Activated CD4-positive, alpha-beta T cell treated with anti-CD3 and anti-CD28 coated beads for 36 hours (primary cell): ENCODE measurements at places on chromosomes 16 and 17.

GRCh38 chr17:80720610-80721577, 176.3 kb downstream of the RPTOR start:
- DNase-seq = peak; percentile 87

- no peak for DNase-seq
Observed at GRCh38 chr16:60729051-60729450, 1307.2 kb downstream of the CDH8 start.

DNA sequence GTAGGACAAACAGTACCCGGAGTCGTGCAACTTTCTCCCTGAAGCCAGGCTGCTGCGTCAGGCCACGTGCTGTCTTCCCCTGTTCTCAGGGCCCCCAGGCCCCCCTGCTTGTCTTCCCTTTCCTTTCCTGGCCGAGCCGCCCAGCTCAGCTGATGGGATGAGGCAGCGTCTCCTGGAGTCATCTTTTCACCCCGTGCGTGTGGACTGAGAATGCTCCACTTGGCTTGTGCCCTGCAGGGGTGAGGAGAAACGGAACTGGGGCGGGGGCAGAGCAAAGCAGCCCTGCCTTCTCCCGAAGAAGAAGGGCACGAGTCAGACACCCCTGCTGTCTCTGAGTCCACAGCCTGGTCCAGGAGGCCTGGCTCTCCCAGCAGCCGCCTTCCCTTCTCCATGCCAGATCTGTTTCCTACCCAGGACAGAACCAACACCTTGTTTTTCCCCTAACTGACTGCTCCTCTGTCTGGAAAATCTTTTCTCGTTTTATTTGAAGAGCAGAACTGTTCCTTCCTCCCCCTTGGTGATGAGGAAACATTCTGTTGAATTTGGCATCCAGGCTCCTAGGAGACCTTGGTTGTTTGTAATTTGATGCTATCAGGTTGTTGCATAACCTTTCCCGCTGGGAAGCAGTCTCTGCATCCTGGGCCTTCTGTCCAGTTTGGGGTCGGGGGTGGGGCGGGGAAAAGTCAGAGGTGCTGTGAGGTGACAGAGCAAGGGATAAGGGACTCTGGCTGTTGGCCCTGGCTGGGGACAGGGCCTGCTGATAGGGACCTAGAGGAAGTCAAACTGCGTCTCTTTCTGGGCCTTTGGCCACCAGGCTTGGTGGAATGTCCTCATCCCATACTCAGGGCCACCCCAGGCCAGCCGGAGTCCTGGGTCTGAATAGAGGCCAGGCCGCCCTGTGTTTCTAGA, 78.8 kb downstream of the WIPI1 start:
- DNase-seq = no peak

DNA sequence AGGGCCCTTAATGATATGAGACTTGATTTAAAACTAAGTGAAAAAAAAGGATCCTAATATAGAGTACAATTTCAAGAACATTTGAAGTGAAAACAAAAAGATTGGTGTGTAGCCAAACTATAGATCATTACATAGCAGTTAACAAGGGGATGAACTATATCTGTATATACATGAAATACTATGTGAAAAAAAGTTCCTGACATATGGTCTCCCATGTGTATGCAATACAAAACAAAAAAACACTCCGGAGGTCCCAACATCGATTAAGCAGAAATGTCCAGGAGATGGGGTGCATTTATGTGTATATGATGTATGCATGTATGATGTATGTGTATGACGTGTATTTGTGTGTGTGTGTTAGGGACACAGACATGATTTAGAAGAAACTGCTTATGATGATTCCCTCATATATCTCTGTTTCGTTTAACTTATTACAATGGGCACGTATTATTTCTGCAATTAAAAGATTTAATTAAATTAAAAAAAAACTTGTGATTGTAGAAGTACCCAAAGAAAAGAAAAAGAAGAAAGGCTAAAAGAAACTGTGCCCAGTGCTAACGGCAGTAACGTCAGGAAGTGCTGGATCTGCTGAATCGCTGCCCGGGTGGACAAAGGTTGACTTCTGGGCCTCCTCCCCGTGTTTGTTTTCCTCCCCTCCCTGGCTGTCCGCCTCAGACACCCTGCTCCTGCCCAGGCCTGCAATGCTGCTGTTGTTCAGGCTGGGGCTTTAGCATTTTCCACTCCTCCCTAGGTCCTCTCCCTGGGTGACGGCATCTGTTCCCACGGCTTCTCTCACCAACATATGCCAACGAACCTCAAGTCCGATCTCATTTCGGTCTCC, 36.9 kb downstream of the TBX4 start:
- DNase-seq = no peak

DNA sequence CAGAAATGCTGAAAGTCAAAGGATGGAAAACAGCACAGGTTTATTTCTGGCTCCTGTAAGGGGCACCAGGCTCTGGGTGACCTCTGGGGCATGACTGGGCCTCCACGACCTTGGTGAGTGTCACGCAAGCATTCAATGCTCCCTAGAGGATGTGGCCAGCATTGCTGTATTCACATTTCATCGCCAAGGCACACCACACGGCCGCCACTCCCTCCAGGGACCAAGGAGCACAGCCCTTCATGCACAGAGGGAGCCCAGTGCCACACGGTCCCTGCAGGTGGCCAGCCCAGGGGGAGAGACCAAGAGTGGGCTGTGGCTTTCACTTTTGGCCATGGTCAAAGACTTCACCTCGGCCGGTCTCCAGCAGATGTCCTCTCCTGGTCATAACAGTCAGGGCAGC, 137.4 kb upstream of the TNRC6C start:
- no peak for DNase-seq

DNA sequence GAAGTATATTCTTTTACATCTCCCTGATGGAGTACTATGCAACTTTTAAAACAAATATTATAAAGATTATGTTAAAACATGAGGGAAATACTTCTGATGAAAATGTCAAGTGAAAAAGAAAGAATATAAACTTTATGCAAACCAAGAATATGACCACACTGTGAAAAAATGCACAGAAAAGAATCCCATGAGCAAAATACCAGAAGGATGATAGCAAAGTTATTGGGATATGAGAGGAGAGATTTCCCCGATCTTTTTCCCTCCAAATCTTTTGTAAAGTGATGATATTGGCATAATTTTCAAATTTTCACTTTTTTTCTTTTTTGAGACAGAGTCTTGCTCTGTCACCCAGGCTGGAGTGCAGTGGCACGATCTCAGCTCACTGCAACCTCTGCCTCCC, 36.6 kb upstream of the SMURF2 start:
- DNase-seq = no peak

DNA sequence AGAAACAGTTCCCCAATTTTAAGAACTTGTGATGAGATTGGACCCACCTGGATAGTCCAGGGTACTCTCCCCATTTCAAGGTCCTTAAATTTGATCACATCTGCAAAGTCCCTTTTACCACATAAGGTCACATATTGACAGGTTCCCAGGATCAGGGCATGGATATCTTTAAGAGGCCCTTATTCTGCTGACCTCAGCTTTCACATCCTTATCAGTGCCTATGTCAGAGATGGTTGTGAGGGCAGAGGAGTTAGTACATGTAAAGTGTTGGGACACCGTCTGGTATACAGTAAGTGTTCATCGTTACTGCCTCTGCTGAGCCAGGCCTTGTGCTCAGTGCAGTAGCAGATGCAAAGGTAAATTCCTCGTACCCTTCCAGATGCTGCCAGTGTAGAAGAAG, 375.4 kb upstream of the ASIC2 start:
- no peak for DNase-seq

DNA sequence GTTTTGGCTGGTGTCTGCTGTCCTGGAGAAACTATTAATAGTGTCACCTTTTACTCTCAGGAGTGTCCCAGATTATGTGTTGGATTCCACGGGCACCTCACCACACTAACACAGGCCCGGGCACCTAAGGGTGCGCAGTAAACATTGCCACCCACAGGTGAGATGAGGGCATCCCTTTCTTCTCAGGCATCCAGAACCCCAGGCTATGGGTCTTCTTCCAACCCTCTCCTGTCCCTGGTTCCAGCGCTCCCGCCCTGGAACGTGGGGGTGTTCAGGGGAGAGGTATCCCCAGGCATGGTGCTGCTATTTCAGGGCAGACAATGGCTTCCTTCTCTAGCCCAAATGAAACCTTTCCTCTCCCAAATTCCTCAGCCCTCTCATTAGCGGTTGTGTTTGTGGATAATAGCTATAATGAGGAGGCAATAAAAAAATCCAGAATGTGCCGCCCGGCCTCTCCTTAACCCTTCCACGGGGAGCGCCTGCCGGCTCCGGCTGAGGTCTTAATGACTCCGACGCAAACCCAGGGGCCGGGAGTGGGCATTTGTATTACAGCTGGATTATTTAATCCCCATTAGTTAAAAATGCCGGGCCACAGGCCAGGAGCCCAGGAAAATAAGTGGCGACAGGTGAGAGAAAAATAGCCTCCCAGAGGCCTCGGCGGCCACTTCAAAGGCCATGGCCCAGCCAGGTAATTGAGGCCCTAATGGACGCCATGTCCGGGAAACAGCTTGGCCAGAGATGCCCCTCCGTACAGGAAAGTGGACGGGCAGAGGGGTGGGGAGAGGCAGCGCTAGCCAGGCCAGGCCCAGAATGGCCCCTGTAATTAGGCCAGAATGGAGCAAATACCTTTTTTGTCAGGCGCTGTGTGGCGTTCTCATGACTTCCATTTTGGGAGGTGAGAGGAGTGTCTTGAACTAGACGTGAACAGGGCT, 102.8 kb downstream of the IRX5 start:
- no peak for DNase-seq

DNA sequence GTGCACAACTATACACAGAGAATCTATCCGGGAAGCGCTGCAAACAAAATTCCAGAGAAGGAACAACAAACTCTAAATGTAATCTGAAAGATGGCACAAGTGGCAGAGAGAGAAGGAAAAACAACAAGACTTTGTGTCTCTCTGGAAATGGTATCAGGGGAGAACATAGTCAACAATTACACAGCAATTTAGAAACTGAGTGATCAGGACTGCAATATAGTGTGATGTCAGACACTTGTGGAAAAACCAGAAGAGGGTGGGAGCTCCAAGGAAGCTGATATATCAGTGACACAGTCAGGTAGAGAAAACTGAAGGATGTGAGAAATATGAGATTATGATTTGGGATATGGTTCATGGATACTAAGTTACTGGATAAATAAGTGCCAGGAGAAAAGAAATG, 8.2 kb downstream of the ZNF19 start:
- no peak for DNase-seq

- no peak for DNase-seq
Observed at GRCh38 chr17:73976676-73977521, 226.6 kb upstream of the RPL38 start.

GRCh38 chr16:72753881-72754280, 294.0 kb downstream of the ZFHX3 start:
- DNase-seq = no peak

GRCh38 chr17:46108550-46109110, 84.6 kb downstream of the KANSL1 start:
- DNase-seq = no peak

- DNase-seq = peak; percentile 16
Observed at GRCh38 chr17:61335105-61335844, 64.4 kb upstream of the TBX2 start.

DNA sequence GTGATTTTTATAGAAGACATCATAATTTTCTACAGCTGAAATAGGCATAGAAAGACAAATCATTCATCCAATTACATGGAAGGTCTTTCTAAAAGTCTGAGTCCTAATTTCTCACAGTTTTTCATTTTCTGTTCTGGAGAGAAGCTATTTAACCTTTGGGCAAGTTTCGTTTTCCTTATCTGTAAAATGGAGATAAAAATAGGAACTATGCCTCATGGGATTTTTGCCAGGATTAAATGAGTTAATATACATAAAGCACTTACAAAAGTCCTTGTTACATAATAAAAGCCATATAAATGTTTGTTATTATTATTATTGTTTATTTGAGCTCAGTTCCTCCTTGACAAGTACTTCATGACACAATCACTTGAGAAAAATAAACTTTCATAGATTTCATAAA, 121.4 kb downstream of the SKAP1 start:
- no peak for DNase-seq

DNA sequence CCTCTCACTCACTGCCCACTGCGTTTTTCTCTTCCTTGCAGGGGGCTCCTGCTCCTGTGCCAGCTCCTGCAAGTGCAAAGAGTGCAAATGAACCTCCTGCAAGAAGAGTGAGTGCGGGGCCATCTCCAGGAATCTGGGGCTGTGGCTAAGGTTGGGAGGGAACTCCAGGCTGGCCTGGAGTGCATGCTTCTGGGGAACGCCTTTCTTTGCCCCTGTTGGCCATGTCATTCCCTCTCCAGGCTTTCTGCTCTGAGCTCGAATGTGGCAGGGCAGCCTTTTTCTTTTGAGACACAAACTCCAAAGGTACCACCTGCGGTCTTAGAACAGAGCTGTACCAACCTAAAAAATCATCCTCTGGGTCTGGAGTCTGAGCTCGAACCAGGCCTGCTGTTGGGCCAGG, 7.4 kb upstream of the MT1E start:
- no peak for DNase-seq

- DNase-seq = no peak
Observed at GRCh38 chr16:85082173-85083050, 29.9 kb downstream of the CIBAR2 start.

DNA sequence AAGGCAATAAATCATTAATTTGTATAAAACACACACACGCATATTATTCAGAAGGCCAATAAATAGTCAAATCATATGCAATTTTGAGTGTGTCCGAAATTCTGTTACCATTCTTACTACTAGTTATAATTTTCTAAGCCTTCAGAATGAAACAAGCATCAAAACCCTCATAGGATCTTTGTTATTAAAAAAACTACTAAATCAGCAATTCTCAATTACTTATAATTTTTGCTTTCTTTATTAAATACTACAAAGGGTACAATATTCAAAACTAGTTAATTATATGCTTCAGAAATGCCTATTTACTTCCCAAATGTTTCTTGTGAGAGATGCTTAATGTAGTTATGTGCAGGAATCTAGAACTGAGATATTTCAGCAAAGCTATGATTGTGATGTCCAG, 413.1 kb upstream of the KIF2B start:
- no peak for DNase-seq

DNA sequence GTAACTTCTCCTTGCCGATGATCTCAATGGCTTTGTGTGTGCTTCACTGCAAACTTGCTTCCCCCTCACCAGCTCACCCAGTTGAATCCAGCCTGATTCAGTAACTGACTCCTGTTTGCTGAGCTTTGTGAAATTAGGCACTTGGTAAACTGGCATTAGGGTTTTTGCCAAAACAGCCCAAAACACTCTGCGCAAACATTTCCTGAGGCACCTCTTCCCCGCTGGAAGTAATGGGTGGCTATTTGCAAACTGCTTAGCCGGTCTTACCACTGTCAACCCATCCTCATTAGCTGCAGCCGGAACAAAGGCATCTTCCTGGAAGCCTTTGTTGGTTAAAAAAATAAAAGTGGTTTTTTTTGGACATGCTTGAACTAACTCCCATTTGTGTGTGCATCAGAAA, 353.2 kb downstream of the MAF start:
- no peak for DNase-seq

GRCh38 chr17:16123531-16123930, 91.8 kb downstream of the NCOR1 start:
- DNase-seq = no peak

DNA sequence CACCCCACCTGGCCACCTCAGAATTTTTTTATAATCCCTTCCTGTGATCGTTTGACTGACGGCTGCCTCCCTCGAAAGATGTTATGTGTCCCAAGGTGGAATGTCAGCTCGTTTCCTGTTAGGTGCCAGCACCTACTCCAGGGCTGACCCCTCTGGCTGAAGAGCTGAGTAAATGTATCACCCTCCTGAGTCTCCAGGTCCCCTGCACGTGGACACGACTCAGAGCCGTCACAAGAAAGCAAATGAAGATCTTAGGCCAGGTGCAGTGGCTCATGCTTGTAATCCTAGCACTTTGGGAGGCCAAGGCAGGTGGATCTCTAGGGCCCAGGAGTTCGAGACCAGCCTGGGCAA, 273.2 kb downstream of the C16orf95 start:
- no peak for DNase-seq

- DNase-seq = no peak
Observed at GRCh38 chr17:81419319-81419885, 24.1 kb downstream of the BAHCC1 start.
